Cortex of kidney (tissue), 1 donor: ENCODE measurements at places on chromosomes 2 and 18.

DNA sequence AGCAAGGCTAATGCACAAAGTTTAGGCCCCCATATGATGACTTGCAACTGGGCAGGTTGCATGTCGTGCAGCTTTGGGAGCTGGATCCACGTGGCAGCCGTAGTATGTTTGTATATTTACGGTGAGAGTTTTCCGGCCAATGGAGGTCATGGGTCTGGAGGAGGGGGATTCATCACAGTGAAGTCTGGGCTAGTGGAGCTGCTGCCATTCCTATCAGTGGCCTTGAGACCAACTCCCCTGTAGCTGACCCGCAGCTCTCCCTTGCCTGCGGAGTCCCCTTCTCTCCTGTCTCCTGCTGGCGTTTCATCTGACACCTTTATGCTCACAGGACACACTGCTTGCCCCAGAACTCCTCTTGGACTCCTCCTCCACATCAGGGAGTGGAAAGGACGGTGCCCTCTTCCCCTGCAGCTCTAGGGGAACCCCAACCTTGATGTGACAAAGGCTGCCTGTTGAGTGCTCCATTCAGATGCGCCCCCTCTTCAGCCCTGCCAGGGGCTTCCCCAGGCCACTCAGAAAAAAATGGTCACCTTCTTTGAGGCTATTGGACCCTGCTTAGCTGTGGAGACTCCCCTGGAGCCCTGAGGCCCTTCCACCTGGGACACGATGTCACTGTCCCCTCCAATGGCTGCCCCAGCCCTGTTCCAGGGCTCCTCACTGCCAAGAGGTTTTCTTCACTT is 121.7 kb downstream of the PXDN start:
- no peak for DNase-seq

DNA sequence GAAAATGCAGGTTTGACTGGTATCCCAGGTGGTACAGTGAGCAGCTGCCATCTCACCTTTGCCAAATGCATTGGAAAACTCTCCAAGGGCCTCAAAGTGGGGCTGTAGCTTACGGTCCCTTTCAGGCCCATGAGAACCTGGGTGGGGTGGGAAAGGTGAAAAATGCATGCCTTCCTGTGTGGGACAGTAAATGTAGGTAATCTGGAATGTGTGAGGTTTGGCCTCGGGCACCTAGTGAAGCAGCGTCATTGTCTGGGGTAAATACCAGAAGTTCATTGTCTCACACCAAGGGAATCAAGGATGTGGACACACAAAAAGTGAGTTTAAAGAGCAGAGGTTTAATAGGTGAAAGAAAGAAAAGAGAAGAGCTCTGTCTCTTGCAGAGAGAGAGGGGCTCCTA is 36.6 kb downstream of the TIMM21 start:
- DNase-seq: no peak

DNA sequence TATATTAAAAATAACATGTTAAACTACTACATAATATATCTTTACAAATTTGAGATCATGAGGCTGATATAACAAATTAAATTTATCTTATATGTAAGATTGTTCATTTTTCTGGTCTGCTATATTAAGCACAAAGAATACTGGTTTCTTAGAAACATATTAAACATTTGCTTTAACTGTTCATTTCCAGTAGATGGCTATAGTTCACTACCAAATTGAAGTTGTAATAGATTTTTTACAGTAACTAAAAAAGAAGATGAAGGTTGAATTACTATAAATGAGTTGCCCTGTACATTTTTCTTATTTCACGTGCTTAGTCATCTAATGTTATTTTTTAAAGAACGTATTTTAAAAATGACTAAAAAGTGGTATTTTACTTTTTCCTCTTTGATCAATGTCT is 57.0 kb downstream of the ZNF407 start:
- no peak for DNase-seq

GRCh38 chr2:55985406-55985805 is 61.8 kb upstream of the EFEMP1 start:
- DNase-seq: no peak

GRCh38 chr2:144268036-144268678 is 251.8 kb downstream of the ZEB2 start:
- DNase-seq: no peak

DNA sequence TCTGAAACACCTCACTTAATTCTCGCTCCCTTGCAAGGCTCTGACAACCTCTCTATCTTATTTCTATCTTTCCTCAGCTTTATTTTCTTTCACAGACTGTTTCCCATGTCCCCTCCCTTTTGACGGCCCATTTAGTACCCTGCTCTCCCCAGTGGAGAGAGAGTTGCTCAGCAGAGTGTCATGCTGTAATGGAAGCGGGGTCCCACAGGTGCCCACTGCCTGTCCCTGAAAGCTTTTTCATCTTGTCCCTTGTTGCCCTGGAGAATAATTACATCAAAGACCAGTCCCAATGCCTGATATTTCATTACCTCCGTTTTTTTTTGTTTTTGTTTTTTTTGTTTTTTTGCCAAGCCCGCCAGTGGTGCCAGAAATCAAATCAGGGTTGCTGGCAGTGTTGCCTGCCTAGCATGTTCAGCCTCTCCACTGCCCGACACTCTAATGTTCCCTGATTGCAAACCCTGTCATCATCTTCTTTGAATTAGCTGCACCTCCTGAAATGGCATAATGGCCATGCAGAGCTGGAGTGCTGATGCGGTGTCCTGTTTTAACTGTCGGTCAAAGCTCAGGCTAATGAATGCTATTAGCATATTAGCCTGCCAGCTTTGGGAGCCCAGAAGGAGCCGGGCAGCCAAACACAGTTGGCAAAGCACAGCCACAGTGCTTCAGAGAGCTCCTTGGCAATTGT is 71.2 kb upstream of the CAVIN2 start:
- DNase-seq: no peak

- no peak for DNase-seq
Observed at GRCh38 chr2:38438883-38439612, 62.0 kb upstream of the ATL2 start.

- DNase-seq: no peak
Observed at GRCh38 chr2:22035361-22035830, 911.6 kb downstream of the TDRD15 start.

DNA sequence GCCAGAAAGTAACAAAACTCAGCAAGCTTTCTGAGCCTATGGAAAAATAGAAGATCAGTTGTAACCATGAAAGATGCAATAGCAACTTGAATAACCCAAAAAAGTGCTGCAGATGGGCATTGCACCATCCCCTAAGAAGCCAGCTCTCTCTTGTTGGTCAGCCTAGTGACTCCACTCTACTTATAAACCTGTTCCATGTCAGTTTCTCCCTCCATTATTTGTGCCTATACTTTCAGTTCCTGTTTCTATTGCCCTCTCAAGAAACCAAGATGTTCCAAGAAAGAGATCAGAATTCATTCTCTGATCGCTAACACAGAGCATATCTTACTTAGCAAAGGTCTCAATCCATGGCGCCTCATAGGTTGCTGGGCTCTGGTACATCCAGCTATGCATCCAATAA is 170.3 kb upstream of the MAP2 start:
- DNase-seq: no peak

GRCh38 chr18:55988537-55988936 is 400.5 kb upstream of the TCF4 start:
- no peak for DNase-seq
